ENCODE measurements at places on chromosomes 11 and 22.
A peak's percentile ranks its signal among the peaks of the same experiment; 100 is the strongest.

DNA sequence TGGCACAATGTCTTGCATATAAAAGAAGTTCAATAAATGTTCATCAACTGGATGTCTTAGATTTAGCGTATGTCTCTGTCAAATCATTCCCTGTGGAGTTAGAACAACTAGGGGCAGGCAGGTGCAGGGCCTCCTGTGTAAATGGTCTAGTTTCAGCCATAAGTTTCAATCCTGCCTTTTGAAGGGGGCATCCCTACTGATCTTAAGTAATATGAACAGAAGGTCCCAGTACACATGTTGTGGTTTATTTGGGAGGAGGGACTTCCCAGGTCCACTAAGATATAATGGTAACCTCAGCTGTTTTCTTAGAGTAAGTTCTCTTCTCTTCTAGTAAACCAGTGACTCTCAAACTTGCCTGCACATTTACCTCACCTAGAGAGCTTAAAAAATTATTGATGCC lies 19.8 kb downstream of the TTC12 start:
- H3K27ac ChIP-seq: no peak overlapping the region
- H3K36me3 ChIP-seq: peaks cover 17% of the 10 kb centered on the region
- H3K4me1 ChIP-seq: peaks cover 8% of the 10 kb centered on the region
- no peak overlapping the region for H3K4me3 ChIP-seq
- DNase-seq: no peak

GRCh38 chr22:41557401-41558240 lies 3.2 kb upstream of the CSDC2 start:
- no peaks in the 10 kb centered on the region for H3K27me3 ChIP-seq
- DNase-seq: peak; percentile 73
- peaks cover 3% of the 10 kb centered on the region for H3K4me1 ChIP-seq
- no peak overlapping the region for H3K4me3 ChIP-seq
- no peaks in the 10 kb centered on the region for H3K36me3 ChIP-seq

DNA sequence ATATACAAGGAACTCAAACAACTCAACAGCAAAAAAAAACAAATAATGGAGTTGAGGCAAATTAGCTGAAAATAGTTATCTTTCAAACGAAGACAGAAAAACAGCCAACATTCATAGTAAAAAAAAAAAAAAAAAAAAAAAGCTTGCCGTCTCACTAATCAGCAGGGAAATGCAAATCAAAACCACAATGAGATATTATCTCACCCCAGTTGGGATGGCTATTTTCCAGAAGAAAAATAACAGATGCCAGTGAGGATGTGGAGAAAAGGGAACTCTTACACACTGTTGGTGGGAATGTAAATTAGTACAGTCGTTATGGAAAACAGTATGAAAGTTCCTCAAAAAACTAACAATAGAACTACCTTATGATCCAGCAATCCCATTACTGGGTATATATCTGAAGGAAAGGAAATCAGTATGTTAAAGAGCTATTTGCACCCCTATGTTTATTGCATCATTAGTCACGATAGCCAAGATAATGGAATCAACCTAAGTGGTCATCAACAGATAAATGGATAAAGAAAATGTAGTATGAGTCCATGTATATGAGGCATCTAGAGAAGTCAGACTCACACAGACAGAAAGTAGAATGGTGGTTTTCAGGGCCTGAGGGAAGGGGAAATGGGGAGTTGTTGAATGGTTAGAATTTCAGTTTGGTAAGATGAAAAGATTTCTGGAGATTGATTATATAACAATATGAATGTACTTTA lies 56.0 kb downstream of the USP35 start:
- no peaks in the 10 kb centered on the region for H3K27me3 ChIP-seq
- no peaks in the 10 kb centered on the region for H3K4me1 ChIP-seq
- no peak overlapping the region for H3K27ac ChIP-seq
- peaks cover 56% of the 10 kb centered on the region for H3K36me3 ChIP-seq
- DNase-seq: no peak

- H3K27me3 ChIP-seq: no peaks in the 10 kb centered on the region
- DNase-seq: no peak
- peaks cover 12% of the 10 kb centered on the region for H3K4me1 ChIP-seq
- peak overlapping the region; percentile 55 for H3K27ac ChIP-seq
- H3K4me3 ChIP-seq: no peak overlapping the region
Observed at GRCh38 chr11:62502030-62502730, 44.4 kb downstream of the AHNAK start.

DNA sequence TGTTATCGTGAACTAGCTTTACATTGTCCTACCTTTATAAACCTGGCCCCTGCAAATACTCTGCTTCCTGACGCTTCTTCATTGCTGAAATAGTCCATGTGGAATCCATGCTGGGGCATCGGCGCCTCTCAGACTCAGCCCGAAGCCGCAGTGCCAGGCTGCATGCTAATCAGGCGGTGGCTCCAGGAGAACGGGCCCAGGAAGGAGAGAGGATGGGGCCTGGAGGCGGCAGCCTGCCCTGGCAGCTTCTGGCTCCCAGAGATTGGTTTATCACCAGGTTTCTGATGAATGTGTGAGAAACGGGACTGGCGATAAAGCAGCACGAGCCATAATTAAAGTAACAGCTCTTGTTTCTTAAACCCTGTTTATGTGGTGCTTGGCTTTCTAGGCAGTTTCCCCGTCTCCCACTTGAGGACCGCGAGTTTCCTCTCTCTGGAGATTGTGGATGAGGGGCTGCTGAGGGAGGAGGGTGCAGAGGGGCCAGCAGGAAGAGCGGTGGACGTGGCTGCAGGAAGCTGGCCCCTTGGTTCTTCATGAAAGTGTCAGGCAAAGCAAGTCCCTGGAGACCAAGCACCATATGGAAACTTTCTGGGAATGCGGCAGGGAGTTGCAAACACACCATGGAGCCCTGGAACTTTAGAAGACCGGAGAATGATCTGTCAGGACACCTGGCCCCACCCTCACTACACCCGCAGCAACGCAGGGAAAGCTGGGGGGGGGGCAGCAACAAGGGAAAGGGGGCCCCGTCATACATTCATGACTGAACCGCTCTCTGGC lies 93.4 kb downstream of the NTM start:
- no peaks in the 10 kb centered on the region for H3K36me3 ChIP-seq
- peak overlapping the region; percentile 58 for H3K27ac ChIP-seq
- H3K4me3 ChIP-seq: no peak overlapping the region
- H3K4me1 ChIP-seq: peaks cover 6% of the 10 kb centered on the region
- H3K27me3 ChIP-seq: no peaks in the 10 kb centered on the region

- no peak for DNase-seq
- H3K4me3 ChIP-seq: no peak overlapping the region
- no peaks in the 10 kb centered on the region for H3K36me3 ChIP-seq
- H3K27ac ChIP-seq: no peak overlapping the region
- H3K4me1 ChIP-seq: no peaks in the 10 kb centered on the region
- peaks cover 66% of the 10 kb centered on the region for H3K27me3 ChIP-seq
Observed at GRCh38 chr22:22196018-22196533, 48.5 kb upstream of the VPREB1 start.

GRCh38 chr11:123292647-123293046 lies 97.6 kb upstream of the CLMP start:
- H3K27me3 ChIP-seq: no peaks in the 10 kb centered on the region
- no peaks in the 10 kb centered on the region for H3K36me3 ChIP-seq
- H3K27ac ChIP-seq: no peak overlapping the region
- no peak for DNase-seq
- H3K4me3 ChIP-seq: no peak overlapping the region

GRCh38 chr11:57071829-57072228 lies 83.1 kb downstream of the OR5AK2 start:
- no peak for DNase-seq
- H3K27me3 ChIP-seq: no peaks in the 10 kb centered on the region
- H3K4me1 ChIP-seq: no peaks in the 10 kb centered on the region

DNA sequence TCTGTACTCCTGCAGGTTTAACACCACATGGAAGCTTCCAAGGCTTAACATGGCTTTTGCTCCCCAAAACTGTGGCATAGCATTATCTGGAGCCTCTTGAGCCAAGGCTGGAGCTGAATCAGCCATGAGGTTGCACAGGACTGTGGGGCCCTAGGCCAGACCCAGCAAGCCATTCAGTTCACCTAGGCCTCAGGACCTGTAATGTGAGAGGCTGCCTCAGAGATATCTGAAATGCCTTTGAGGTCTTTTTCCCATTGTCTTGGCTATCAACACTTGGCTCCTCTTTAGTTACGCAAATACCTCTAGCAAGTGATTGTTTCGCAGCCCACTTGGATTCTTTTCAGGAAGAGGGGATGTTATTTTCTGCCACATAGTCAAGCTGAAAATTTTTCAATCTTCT lies 72.0 kb downstream of the VPREB1 start:
- peak; percentile 78 for DNase-seq
- H3K27me3 ChIP-seq: no peaks in the 10 kb centered on the region
- peak overlapping the region; percentile 50 for H3K4me3 ChIP-seq
- peaks cover 17% of the 10 kb centered on the region for H3K4me1 ChIP-seq
- peaks cover 37% of the 10 kb centered on the region for H3K36me3 ChIP-seq
- no peak overlapping the region for H3K27ac ChIP-seq

GRCh38 chr11:118009864-118010737 lies 23.9 kb downstream of the IL10RA start:
- H3K4me3 ChIP-seq: no peak overlapping the region
- H3K36me3 ChIP-seq: no peaks in the 10 kb centered on the region
- H3K27ac ChIP-seq: no peak overlapping the region

DNA sequence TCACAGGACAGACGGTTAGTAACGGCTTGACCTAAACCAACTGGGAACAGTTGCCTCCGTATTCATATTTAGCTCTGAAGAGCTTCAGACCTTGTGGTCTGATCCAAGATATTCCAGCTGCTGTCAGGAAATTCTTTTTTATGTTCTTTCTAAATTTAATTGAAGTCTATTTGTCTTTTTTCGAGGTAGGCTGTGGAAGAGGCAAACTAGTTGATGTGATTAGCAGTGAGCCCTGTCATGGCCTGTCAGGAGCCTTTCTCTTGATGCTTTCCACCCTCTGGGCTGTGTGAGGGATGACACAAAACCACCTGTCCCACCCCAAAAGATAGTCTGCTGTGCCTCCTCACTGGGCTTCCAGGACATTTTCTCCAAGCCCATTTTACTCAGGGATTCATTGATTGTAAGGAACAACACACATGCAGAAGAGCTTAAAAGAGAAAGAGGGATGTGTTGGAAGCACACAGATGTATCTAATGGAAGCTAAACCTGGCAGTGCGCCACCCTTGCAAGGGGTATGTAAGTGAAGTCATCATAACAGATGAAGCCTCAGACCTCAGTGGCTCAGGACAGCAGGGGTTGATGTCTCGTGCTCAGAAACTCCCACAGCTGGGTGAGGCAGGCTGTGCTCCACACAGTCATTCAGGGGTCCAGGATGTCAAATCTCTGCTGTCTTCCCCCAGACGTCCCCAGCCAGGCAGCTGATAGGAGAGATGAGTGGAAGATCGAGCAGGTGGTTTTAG lies 170.0 kb downstream of the NCAM1 start:
- no peak for DNase-seq

GRCh38 chr22:32660292-32660691 lies 141.2 kb upstream of the TIMP3 start:
- H3K27ac ChIP-seq: no peak overlapping the region
- H3K4me3 ChIP-seq: no peak overlapping the region
- H3K36me3 ChIP-seq: no peaks in the 10 kb centered on the region
- DNase-seq: peak; percentile 92
- H3K4me1 ChIP-seq: no peaks in the 10 kb centered on the region

- peaks cover 86% of the 10 kb centered on the region for H3K27me3 ChIP-seq
- no peak overlapping the region for H3K27ac ChIP-seq
- no peaks in the 10 kb centered on the region for H3K4me1 ChIP-seq
- DNase-seq: no peak
- no peaks in the 10 kb centered on the region for H3K36me3 ChIP-seq
Observed at GRCh38 chr11:101128571-101129202, 926 bp downstream of the PGR start.

- no peak overlapping the region for H3K27ac ChIP-seq
- no peak overlapping the region for H3K4me3 ChIP-seq
- H3K36me3 ChIP-seq: peaks cover 24% of the 10 kb centered on the region
Observed at GRCh38 chr22:39308614-39309363, 10.6 kb downstream of the RPL3 start.

DNA sequence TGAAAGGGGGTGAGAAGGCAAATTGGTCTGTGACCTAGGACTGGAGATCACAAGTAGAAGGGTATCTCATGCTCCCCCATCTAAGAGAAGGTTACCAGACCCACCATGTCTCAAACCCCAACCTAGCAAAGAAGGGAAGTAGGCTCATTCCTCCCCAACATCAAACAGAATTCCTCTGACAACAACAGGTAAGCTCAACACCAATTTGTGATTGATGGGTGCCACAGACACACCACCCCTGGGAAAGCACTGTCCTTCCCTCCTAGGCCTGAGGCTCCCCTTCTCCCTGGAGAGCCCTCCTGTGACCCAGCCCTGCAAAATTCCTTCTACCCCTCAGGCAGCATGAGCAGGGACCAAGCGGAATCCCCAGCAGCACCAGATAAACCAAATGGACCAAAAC lies 154.3 kb downstream of the BUD13 start:
- DNase-seq: peak; percentile 18
- no peaks in the 10 kb centered on the region for H3K36me3 ChIP-seq
- H3K27me3 ChIP-seq: no peaks in the 10 kb centered on the region

DNA sequence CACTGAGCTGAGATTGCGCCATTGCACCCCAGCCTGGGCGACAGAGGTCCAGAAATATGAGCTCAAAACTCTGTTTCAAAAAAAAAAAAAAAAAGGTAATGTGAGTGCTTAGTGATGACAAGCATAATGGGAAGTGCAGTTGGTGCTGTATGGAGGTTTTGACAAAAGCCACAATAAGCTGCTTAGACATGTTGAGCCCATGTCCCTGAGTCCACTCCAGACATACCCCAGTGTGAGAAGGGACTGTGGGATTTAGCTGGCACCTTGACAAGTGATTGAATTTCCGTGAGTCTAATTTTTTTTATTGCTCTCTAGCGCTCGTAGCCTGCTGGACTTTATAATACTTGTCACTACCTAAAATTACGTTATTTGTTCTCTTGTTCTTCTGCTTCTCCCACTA lies 15.1 kb upstream of the LGR4 start:
- no peaks in the 10 kb centered on the region for H3K4me1 ChIP-seq
- H3K36me3 ChIP-seq: peaks cover 39% of the 10 kb centered on the region
- no peak overlapping the region for H3K4me3 ChIP-seq
- DNase-seq: no peak
- no peak overlapping the region for H3K27ac ChIP-seq
- no peaks in the 10 kb centered on the region for H3K27me3 ChIP-seq

DNA sequence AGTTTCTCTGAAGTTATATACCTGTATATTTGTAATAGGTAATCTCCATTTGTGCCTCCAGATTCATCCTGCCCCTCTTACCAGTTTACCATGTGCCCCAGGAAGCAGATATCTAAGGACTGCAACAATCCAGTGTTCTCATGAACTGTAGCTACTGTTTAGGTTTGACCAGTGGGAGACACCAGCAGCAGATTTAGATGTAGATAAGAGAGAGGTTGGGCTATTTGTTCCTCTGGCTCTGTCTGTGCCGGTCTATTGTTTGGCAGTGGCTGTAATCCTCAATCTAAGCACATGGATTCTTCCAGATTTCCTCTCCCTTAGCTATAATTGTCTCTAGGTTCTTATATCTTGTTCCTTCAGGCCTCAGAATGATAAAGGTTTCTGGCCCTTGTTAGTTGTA lies 88.4 kb downstream of the ANO3 start:
- H3K27ac ChIP-seq: no peak overlapping the region
- no peaks in the 10 kb centered on the region for H3K36me3 ChIP-seq
- DNase-seq: peak; percentile 53
- H3K27me3 ChIP-seq: no peaks in the 10 kb centered on the region
- peak overlapping the region; percentile 68 for H3K4me3 ChIP-seq
- peaks cover 8% of the 10 kb centered on the region for H3K4me1 ChIP-seq

Data from endodermal cell (in vitro differentiated cells).